Esophagus squamous epithelium (tissue), 5 donors: ENCODE measurements at places on chromosomes 6 and 20. TPM values are rescaled to one million over a fixed set of nuclear protein-coding genes. Genes with fewer than 3 reads are reported as not detected.

Gene ATP6V1G2
- not detected for total RNA-seq

GRCh38 chr6:40112350-40112749 lies 178.1 kb upstream of the MOCS1 start:
- no peak for DNase-seq

Gene SAMD5
- 6.9 TPM for total RNA-seq

Gene OVOL2
- total RNA-seq = 10.5 TPM

Gene CSNK2A1
- 67.5 TPM for total RNA-seq

Gene CALHM5
- 1.7 TPM for total RNA-seq

Gene OR2J3
- total RNA-seq = not detected

Gene FAM83B
- 61.0 TPM for total RNA-seq

- no peak for DNase-seq
Measured at GRCh38 chr6:4133941-4134838, 1.2 kb downstream of the ECI2 start.

Gene ALDH8A1
- total RNA-seq = not detected

Gene TAGAP
- total RNA-seq = 0.83 TPM

Gene KIZ
- total RNA-seq = 9.2 TPM
